Hematopoietic multipotent progenitor cell (in vitro differentiated cells): ENCODE measurements at places on chromosomes 1 and 21.

GRCh38 chr21:43323244-43324005, 103.5 kb downstream of the SIK1 start:
- DNase-seq, result no peak

- DNase-seq, result no peak
These were observed 9.9 kb upstream of the BACE2 start for GRCh38 chr21:41158026-41158425.

- no peak for DNase-seq
These were observed 199.3 kb downstream of the TTLL7 start for GRCh38 chr1:83799594-83799993.

DNA sequence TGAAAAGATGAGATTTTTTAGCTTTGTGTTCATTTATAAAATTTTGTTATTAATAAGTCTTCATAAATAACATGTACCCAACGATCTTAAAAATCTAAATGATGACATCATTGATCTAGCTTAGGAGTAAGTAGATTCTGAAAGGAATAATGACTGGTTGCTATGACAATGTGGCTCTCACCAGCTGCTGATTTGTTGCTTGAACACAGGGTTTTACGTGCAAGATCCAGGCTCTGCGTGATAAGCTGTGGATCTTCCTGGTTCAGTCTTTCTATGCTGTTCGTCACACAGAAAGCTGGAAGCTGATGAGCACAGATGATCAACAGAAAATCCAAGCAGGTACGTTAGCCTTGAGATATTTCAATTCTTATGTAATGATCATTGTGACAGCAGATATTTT, 49.1 kb upstream of the C1orf146 start:
- no peak for DNase-seq

DNA sequence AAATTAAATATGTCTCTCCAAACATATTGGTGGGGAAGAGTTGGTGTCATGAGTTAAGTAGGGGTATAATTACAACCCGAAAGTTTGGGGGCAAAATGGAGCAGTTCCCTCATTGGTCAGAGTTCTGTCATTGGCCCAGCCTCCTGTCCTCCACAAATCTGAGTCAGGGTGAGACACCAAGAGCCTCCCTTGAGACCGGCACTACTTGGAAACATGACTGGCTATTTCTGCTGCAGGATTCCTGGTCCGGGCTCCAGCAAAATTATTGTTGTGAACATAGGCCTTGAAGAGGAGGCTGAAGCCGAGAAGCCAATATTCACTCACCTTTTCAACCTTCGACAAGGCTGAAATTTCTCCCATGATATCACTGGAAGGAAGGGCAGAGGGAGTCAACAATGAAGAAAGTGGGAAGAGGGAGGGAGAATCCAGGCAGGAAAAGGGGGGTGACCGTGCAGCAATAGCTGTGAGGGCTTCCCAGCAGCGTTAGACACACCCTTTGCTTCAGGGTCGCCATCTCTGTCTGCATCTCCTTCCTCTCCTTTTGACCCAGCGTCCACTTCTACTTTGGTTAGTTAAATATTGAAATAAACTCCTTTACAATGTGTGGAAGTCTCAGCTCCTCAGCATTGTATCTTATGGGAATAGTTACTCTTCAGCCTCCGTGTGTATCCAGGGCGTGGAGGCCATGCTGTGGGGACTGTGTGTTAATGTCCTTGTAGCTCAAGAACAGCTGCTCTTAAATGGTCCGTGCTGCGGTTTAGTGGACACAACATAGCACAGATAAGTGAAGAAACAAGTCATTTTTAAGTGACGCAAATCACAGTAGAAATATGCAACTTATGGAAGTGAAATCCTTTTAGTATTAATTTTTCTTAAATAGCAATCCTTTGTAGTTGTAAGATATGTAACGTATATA, 307.4 kb downstream of the DISC1 start:
- no peak for DNase-seq

DNA sequence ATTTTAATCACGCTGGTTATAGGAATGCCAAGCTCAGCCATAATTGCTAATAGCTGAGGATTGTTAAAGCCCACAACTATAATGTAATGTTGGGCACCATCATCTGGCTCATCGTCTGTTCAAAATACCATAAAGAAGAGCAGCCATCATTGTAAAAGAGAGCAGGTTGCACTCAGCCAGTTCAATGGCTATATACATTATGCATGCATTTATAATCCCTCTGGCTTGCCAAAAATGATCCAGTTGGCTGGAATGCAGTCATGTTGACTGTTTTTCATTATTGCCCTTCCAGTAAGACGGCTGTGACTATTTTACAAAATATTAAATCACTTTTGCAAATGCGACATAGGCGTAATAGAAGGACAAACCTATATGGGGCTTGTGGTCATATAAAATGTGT, 85.3 kb downstream of the SPAG17 start:
- DNase-seq, result no peak

DNA sequence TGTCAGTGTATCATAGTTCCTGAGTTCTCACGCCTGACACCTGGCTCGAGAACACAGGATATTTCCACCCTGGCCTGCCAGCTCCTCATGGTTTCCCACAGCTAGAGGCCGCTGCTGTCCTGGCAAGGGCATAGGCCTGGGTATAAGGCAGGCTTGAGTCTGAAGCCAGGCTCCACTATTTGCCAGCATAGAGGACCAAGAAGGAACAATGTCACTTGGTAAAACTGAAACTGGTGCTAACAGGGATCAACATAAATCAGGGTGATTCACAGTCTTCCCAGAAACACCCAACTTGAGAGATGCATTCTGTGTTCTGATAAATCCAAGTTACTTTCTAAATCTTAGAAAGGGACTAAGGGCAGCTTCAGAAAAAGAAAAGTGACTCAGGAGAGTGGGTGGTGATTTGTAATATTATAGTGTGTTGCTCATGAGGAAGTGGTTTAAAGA, 6.9 kb upstream of the S100A2 start:
- DNase-seq, result peak; percentile 87
